ENCODE measurements at places on chromosomes 2 and 18.

- no peak for DNase-seq
Observed at GRCh38 chr2:64652231-64653108, 1.2 kb downstream of the SERTAD2 start.

DNA sequence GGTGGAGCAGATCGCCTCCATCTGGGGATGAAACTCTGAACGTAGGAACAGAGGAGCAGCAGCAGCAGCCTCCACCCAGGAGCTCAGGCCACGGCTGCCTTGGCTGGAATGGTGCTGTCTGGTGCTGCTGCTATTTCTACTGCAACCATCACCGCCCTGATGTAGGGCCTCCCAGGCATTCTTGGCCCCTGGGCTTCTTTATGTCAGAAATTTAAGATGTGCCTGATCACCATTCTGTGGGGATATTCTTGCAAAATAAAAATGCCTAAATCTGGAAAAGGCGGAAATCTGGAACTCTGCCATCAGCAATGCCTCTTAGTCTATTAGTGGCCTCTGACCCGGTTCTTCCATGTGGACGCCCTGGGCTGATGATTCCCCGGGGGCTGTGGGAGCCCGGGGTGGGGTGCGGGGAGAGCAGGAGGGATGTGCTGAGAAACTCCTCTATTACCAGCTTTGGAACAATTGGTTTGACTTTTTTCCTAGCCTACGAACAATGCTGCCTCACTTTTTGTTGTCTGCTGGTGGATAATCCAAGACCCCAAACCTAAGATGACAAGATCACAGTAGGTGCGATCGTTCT is 47.2 kb downstream of the FAM124B start:
- DNase-seq, result no peak

DNA sequence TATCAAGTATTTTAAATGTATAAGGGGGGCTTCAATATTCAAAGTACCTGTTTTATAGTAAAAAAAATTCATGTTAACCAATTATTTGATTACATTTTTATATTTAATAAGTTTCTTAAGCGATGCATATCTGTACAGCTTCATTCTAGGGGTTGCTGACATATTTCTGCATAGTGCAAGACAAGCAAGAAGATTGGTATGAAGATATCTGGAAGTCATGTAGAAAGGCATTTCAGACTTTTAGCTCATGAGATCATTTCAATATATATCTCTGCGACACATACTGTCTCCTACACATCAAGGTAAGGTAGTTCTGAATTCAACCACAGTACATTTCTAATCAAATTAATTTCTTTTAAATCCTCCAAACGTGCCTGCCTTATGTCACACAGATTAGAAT is 73.1 kb downstream of the MEMO1 start:
- no peak for DNase-seq

DNA sequence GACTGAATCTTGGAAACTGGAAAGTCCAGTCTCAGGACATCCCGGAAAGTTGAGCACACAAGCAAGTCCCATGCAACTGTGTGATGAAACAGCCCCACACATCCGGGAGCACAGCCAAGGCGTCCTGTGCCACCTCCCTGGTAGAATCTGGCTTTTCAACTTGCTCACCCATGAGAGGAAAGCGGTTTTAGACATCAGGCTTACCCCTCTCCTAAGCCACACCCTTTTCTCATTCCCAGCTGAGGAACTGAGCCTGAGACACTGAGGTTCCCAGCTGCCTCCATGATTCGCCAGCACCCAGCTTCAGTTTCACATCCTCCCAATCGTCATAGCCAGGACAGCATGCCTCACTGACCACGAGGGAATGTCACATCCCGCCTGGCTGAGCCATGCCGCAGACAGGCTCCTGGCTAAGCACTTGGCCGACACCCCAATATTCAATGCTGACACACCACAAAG is 60.3 kb downstream of the STEAP3 start:
- DNase-seq, result no peak

DNA sequence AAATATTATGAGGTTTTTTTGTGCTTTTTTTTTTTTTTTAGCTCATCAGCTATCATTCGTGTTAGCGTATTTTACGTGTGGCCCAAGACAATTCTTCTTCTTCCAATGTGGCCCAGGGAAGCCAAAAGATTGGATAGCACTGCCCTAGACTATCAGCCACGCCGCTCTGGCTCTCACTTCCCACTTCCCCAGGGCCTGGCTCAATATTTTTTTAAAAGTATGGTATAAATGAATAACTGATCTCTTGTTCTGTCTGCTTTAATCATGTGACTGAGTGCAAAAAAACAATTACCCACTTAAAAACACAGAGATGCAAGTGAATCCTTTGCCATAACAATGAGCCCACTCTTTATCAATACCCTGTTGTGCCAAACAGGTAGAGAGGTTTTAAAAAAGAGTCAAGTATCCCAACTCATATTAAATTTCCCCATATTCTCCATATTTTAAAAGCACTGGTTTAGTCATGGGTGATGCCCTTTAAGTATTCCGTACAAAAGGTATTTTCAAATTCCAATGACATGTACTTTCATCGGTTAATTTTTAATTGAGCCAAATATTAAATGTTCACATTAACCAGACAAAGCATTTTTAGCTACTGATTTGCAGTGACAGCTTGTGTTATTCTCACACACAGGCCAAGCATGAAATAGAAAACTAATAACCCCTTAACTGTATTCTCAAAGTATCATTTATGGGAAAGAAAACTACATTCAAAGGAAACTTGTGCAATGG is 12.6 kb downstream of the BCL2 start:
- no peak for DNase-seq

DNA sequence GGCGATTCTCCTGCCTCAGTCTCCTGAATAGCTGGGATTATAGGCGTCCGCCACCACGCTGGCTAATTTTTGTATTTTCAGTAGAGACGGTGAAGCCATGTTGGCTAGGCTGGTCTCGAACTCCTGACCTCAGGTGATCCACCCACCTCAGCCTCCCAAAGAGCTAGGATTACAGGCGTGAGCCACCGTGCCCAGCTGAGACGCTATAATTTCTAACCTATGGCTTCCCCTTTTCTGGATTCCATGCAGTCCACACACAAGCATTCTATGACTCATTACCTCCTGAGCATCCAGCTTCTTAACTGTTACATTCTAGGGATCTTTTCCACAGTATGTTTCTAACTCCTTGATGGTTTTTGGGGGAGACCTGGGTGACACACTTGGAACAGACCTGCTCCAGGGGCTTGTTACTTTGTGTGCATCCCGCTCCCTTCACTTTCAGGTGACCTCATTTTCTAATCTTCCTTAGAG is 11.8 kb upstream of the KCMF1 start:
- DNase-seq, result no peak

GRCh38 chr2:132690664-132691303 is 20.8 kb upstream of the LYPD1 start:
- no peak for DNase-seq

GRCh38 chr2:69731147-69731970 is 10.6 kb upstream of the ANXA4 start:
- DNase-seq, result no peak

- DNase-seq, result no peak
Observed at GRCh38 chr2:36655453-36655852, 41.1 kb upstream of the VIT start.

GRCh38 chr2:235453605-235454151 is 40.2 kb upstream of the AGAP1 start:
- DNase-seq, result no peak
